ENCODE measurements at places on chromosomes 2 and 18.
A peak's percentile ranks its signal among the peaks of the same experiment; 100 is the strongest.

GRCh38 chr18:28059861-28060260 lies 117.1 kb downstream of the CDH2 start:
- no peaks in the 10 kb centered on the region for H3K27me3 ChIP-seq
- H3K4me1 ChIP-seq, result peaks cover 28% of the 10 kb centered on the region
- no peak overlapping the region for H3K4me3 ChIP-seq
- H3K27ac ChIP-seq, result no peak overlapping the region
- peaks cover 22% of the 10 kb centered on the region for H3K36me3 ChIP-seq
- DNase-seq, result no peak

DNA sequence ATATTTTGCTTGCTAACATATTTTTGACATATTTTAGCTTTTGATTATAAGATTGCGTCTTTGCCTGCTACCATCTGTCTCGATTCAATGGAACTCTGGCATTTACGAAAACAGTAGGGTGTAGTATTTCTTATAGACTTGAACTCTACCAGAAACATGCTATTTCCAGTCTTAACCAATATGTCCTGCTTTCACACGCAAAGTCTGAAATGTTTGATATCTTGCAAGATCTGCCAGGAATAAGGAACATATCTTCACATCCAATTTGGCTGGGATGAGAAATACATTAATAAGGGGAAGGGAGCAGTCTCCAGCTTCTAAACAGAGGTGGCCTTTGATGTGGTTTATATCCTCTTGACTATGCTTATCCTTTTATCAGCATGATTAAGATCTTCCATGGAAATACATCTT lies 299.4 kb downstream of the ZNF521 start:
- no peaks in the 10 kb centered on the region for H3K4me1 ChIP-seq
- no peak overlapping the region for H3K27ac ChIP-seq
- H3K27me3 ChIP-seq, result no peaks in the 10 kb centered on the region
- DNase-seq, result no peak

- no peak for DNase-seq
- H3K4me3 ChIP-seq, result no peak overlapping the region
- H3K27ac ChIP-seq, result no peak overlapping the region
- H3K36me3 ChIP-seq, result peaks cover 6% of the 10 kb centered on the region
- H3K27me3 ChIP-seq, result no peaks in the 10 kb centered on the region
Measured at GRCh38 chr18:12028040-12028628, 46.8 kb downstream of the IMPA2 start.

GRCh38 chr18:36387310-36387709 lies 89.8 kb downstream of the FHOD3 start:
- H3K4me3 ChIP-seq, result no peak overlapping the region
- H3K4me1 ChIP-seq, result no peaks in the 10 kb centered on the region
- no peaks in the 10 kb centered on the region for H3K36me3 ChIP-seq
- H3K27me3 ChIP-seq, result no peaks in the 10 kb centered on the region
- no peak for DNase-seq
- no peak overlapping the region for H3K27ac ChIP-seq

- H3K27ac ChIP-seq, result no peak overlapping the region
- no peak for DNase-seq
- H3K4me3 ChIP-seq, result no peak overlapping the region
- no peaks in the 10 kb centered on the region for H3K36me3 ChIP-seq
Measured at GRCh38 chr2:150824118-150824517, 336.7 kb upstream of the RND3 start.

GRCh38 chr2:153408710-153409385 lies 69.7 kb downstream of the RPRM start:
- peaks cover 2% of the 10 kb centered on the region for H3K36me3 ChIP-seq
- no peak overlapping the region for H3K27ac ChIP-seq
- H3K27me3 ChIP-seq, result no peaks in the 10 kb centered on the region
- no peak for DNase-seq
- peaks cover 4% of the 10 kb centered on the region for H3K4me1 ChIP-seq

DNA sequence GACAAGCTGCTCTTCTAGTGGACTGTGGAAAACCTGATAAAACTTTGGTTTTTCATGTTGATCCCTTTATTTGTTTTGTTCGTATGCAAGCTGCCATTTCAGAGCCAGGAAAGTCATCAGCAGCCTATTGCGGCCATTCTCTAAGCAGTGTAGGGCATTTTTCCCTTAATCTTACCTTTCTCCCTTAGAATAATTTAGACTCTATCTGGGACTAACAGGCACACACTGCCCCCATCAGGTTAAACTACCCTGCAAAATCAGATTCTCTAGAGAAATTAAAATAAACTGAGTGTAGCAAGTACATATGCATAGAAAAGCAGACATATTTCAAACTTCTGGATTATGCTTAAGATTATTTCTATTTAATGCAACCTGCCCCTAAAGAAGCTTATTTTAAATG lies 347.5 kb downstream of the METTL4 start:
- no peaks in the 10 kb centered on the region for H3K36me3 ChIP-seq
- peak; percentile 18 for DNase-seq
- no peak overlapping the region for H3K27ac ChIP-seq
- peak overlapping the region; percentile 62 for H3K4me3 ChIP-seq

- H3K27me3 ChIP-seq, result no peaks in the 10 kb centered on the region
- H3K27ac ChIP-seq, result no peak overlapping the region
- no peak overlapping the region for H3K4me3 ChIP-seq
- H3K36me3 ChIP-seq, result no peaks in the 10 kb centered on the region
Measured at GRCh38 chr18:6868033-6868432, 138.5 kb downstream of the ARHGAP28 start.

- no peaks in the 10 kb centered on the region for H3K27me3 ChIP-seq
- no peak for DNase-seq
- H3K36me3 ChIP-seq, result peaks cover 7% of the 10 kb centered on the region
- H3K27ac ChIP-seq, result no peak overlapping the region
- H3K4me1 ChIP-seq, result no peaks in the 10 kb centered on the region
Measured at GRCh38 chr18:12819322-12819721, 64.7 kb downstream of the PTPN2 start.

Data from neural crest cell (in vitro differentiated cells).